CD4-positive, alpha-beta T cell treated with Interferon alpha-2 for 1 hour (primary cell): ENCODE measurements at places on chromosomes 11 and 22.

DNA sequence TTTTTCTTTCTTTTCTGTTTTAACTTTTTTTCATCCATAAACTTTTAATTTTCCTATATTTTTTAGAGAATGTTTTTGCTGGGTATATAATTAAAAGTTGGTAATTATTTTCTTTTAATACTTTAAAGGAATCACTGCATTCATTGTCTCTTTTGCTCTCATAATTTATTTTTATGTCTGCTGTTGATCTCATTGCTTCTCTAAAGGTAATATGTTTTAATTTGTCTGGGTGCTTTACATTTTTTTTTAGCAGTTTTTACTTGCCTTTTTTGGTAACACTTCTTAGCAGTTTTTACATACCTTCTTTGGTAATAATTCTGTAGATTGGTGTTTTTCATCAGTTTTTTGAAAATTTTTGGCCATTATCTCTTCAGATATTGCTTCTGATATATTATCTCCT, 89.4 kb upstream of the BMAL1 start:
- DNase-seq = no peak

- no peak for DNase-seq
These were observed 6.1 kb upstream of the CRYBB3 start for GRCh38 chr22:25193548-25193947.

GRCh38 chr11:68398995-68399851, 61.3 kb upstream of the PPP6R3 start:
- DNase-seq = no peak

DNA sequence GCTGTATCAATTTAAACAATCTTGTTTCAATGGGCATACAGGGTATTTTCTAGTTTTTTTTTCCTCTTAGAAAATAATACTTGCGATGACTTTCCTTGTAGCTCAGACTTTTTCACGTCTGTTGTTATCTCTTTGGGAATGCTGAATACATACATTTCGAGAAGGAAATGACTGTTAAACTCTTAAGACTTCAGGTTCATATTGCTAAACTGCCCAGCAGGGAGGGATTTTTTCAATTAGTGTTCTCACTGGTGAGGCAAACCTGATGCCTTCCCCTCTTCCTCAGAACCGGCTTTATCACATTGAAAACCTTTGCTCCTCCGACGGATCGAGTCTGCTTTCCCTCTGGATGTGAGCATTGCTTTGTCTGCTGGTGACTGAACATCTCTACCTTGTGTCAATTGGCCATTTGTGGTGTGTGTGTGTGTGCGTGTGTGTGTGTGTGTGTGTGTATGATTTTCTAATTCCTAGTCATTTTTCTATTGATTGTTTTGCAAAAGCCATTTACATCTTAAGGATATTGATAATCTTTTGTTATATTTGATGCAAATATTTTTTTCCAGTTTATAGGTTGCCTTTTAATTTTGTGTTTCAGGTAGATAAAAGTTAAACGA, 6.6 kb downstream of the NEAT1 start:
- peak; percentile 65 for DNase-seq

GRCh38 chr11:13053255-13053917, 44.3 kb downstream of the RASSF10 start:
- DNase-seq = no peak

GRCh38 chr11:109970516-109971183, 122.5 kb upstream of the ZC3H12C start:
- no peak for DNase-seq
